ENCODE measurements at places on chromosomes 1 and 21. TPM values are rescaled to one million over a fixed set of nuclear protein-coding genes. Genes with fewer than 3 reads are reported as not detected.

DNA sequence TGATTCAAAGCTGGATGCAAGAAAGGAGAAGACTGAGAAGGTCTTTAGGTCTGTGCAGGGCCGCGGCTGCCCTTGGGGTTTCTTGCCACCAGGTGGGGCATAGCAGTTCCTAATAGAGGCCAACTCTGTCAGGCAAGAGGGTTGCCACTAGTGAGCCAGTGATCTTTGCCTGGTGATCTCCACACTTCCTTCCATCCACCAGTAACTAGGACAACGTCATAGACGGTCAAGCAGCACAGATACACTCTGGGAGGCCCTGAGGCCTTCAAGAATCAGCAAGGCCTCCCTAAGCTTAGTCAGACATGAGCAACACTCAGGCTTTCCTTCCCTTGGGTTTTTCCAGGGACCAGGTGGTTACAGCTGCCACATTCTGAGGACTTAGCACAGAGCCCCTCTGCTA lies 32.9 kb upstream of the ATP2B4 start:
- H3K27ac ChIP-seq, result no peak overlapping the region
- H3K4me1 ChIP-seq, result peaks cover 33% of the 10 kb centered on the region
- no peaks in the 10 kb centered on the region for H3K36me3 ChIP-seq
- no peaks in the 10 kb centered on the region for H3K27me3 ChIP-seq
- no peak for DNase-seq

- no peaks in the 10 kb centered on the region for H3K36me3 ChIP-seq
- H3K4me1 ChIP-seq, result no peaks in the 10 kb centered on the region
- H3K27ac ChIP-seq, result no peak overlapping the region
- no peaks in the 10 kb centered on the region for H3K27me3 ChIP-seq
- no peak overlapping the region for H3K4me3 ChIP-seq
- DNase-seq, result no peak
Measured at GRCh38 chr1:105865546-105865945, 1190.9 kb upstream of the PRMT6 start.

DNA sequence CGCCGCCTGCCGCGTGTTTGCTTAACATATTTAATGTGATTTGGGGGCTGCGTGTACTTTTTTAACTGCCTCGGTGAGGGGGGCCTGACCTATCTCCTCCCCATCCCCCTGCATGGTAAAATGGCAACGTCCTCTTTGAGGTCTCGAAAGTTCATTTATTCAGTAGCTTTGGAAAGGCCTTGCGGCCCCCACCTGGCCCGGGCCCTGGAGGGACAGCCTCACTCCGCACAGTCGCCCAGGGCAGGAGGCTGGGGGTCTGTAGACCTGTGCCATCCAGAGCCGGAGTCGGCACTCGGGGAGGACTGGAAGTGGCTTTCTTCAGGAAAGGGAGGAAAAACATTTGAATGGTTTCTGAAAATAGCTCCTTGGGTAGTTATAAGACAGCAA lies 38.0 kb upstream of the ACTRT2 start:
- no peak for DNase-seq
- H3K36me3 ChIP-seq, result no peaks in the 10 kb centered on the region
- peaks cover 4% of the 10 kb centered on the region for H3K27me3 ChIP-seq
- no peak overlapping the region for H3K27ac ChIP-seq

GRCh38 chr1:18934205-18935000 lies 22.1 kb downstream of the IFFO2 start:
- no peak for DNase-seq
- H3K36me3 ChIP-seq, result no peaks in the 10 kb centered on the region
- no peak overlapping the region for H3K27ac ChIP-seq
- no peaks in the 10 kb centered on the region for H3K27me3 ChIP-seq
- peaks cover 18% of the 10 kb centered on the region for H3K4me1 ChIP-seq
- no peak overlapping the region for H3K4me3 ChIP-seq

- no peak overlapping the region for H3K4me3 ChIP-seq
- H3K27me3 ChIP-seq, result no peaks in the 10 kb centered on the region
- DNase-seq, result no peak
- H3K27ac ChIP-seq, result no peak overlapping the region
- no peaks in the 10 kb centered on the region for H3K4me1 ChIP-seq
Measured at GRCh38 chr1:66464802-66465201, 69.2 kb upstream of the SGIP1 start.

DNA sequence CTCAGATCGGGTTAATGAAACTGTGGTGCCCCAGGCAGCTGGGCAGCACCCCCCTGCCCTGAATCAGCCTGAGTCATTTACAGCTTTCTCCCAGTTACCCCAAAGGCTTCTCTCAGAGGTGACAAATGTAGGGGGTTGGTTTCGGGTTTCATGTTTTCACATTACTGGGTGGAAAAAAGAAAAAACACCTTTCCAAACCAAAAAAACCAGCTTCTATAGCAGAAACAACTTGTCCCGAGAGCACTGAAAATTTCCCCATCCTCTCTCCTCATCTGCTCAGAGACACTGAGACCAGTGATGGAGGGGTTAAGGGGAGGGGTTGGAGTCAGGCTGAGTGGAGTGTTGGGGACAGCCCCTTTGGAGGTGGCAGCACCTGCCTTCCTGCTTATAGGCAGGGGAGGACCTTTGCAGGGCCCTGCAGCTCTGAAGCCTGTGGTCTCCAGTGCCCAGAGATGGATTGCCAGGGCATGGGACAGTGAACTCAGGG lies 15.6 kb downstream of the UTP11 start:
- no peak for DNase-seq
- no peaks in the 10 kb centered on the region for H3K27me3 ChIP-seq
- no peak overlapping the region for H3K27ac ChIP-seq
- peaks cover 30% of the 10 kb centered on the region for H3K36me3 ChIP-seq

DNA sequence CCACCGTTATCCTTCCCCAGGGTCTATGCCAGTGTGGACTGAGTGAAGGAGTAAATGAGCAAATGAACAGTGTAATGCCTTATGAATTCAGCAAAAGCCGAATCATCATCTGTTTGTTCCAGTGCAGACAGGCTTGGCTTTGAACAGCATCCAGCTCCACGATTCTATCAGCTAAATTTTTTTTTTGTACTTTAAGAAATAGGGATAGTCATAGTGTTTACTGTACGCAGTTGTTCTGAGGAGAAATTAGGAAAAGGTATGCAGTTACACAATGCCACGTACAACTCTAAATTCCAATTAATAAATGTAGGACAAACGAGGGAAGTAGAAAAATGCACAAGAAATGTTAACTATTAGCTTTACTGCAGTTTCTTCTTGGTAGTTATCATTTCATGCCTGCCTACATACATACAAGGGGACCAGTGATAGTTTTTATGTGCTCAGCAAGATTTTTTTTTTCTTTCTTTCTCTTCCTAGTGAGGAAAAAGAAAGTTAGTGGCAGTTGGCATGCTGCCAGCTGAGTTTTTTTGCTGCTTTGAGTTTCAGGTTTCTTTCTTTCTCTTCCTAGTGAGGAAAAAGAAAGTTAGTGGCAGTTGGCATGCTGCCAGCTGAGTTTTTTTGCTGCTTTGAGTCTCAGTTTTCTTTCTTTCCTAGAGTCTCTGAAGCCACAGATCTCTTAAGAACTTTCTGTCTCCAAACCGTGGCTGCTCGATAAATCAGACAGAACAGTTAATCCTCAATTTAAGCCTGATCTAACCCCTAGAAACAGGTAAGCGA lies at the start of gene IFI44L:
IFI44L (plus strand) TSS at position 646 of the 777 bp plus-strand sequence. CDS start 7,468 bp downstream, outside the sequence.
- H3K36me3 ChIP-seq, result no peaks in the 10 kb centered on the region
- peak within 1 kb of the TSS; percentile 88 for H3K27ac ChIP-seq
- peak within 1 kb of the TSS; percentile 44 for H3K4me3 ChIP-seq

DNA sequence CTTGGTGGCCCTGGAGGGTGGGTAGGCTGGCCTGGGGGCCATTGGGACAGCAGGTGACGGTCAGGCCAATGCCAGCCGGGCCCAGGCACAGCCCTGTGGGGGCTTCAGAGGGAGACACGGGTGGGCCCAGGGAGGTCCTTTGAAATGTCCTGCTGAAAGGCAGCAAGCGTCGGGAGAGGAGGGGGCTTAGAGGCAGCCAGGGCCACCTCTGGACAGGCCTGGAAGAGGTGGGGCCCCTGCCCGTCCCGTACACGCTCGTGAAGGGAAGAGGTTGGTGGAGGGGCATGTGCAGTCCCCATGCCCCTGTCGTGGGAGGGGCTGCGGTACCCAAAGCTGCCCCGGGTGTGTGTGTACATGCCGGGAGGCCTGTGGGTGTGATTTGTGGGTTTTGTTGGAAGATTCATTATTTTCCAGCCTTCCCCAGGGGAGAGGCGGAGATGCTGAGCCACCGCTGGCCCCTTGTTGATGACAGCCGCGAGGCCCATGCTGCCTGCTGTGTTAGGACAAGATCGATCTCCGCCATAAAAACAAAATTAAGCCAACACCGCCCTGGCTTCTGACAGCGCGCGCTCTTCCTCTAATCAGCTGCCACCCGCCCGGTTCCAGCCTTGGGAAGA lies 3.4 kb upstream of the PLCH2 start:
- peaks cover 14% of the 10 kb centered on the region for H3K27me3 ChIP-seq
- H3K4me3 ChIP-seq, result no peak overlapping the region
- H3K27ac ChIP-seq, result no peak overlapping the region
- no peak for DNase-seq
- H3K36me3 ChIP-seq, result no peaks in the 10 kb centered on the region

GRCh38 chr1:110872745-110873720 lies at the start of gene CD53:
TSS of gene CD53 (plus strand) at chr1:110873148. CDS start at chr1:110891409, 18,261 bp downstream.
- peak within 1 kb of the TSS; percentile 33 for H3K27ac ChIP-seq
- H3K4me1 ChIP-seq, result no peaks in the 10 kb centered on the region
- no peaks in the 10 kb centered on the region for H3K36me3 ChIP-seq
- DNase-seq, result peak; percentile 73

GRCh38 chr1:78168306-78168705 lies 122.5 kb downstream of the GIPC2 start:
- no peaks in the 10 kb centered on the region for H3K27me3 ChIP-seq
- no peak overlapping the region for H3K4me3 ChIP-seq
- H3K36me3 ChIP-seq, result no peaks in the 10 kb centered on the region
- no peak overlapping the region for H3K27ac ChIP-seq
- no peak for DNase-seq

GRCh38 chr21:35197992-35198431 lies 148.9 kb upstream of the RUNX1 start:
- no peaks in the 10 kb centered on the region for H3K36me3 ChIP-seq
- no peaks in the 10 kb centered on the region for H3K27me3 ChIP-seq
- H3K27ac ChIP-seq, result no peak overlapping the region
- DNase-seq, result peak; percentile 88
- H3K4me3 ChIP-seq, result no peak overlapping the region

GRCh38 chr1:115677182-115677555 lies 35.4 kb downstream of the VANGL1 start:
- peaks cover 16% of the 10 kb centered on the region for H3K4me1 ChIP-seq
- no peak overlapping the region for H3K4me3 ChIP-seq
- peaks cover 4% of the 10 kb centered on the region for H3K36me3 ChIP-seq
- H3K27me3 ChIP-seq, result no peaks in the 10 kb centered on the region
- DNase-seq, result peak; percentile 25
- H3K27ac ChIP-seq, result no peak overlapping the region

DNA sequence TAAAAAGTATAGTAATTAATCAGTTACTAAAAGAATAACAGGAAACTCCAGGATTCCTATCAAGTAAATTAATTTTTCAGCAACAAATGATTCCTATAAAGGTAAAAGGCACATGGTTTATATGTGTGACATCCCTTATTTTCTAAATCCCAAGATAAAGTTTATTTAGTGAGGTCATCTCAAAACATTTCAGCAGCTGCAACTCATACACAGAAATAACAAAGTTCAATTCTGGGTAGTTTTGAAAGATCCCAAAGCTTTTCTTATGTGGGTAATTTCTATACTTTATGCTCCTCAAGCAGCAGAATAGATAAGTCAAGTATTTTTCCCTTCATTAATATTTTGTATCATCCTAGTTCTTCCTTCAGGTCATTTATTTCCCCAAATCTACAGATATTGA lies 117.7 kb downstream of the EIF4G3 start:
- H3K4me3 ChIP-seq, result no peak overlapping the region
- no peaks in the 10 kb centered on the region for H3K4me1 ChIP-seq
- H3K27me3 ChIP-seq, result no peaks in the 10 kb centered on the region
- H3K27ac ChIP-seq, result no peak overlapping the region
- H3K36me3 ChIP-seq, result no peaks in the 10 kb centered on the region

Gene GPR157
- total RNA-seq, result 1.3 TPM

Gene NBPF26
- 36.3 TPM for total RNA-seq

Gene RRP15
- 19.0 TPM for total RNA-seq

Gene KRTAP11-1
- total RNA-seq, result not detected

Gene AADACL4
- 0.04 TPM for total RNA-seq
